ENCODE measurements at places on chromosomes 11 and 22. TPM values are rescaled to one million over a fixed set of nuclear protein-coding genes. Genes with fewer than 3 reads are reported as not detected.
A peak's percentile ranks its signal among the peaks of the same experiment; 100 is the strongest.

GRCh38 chr11:133382131-133382812 lies 150.0 kb downstream of the OPCML start:
- DNase-seq: no peak

Gene TIMP3
- 45.9 TPM for total RNA-seq

Gene CENPM
- total RNA-seq: 62.8 TPM

Gene DEAF1
- 50.8 TPM for total RNA-seq

Gene NPAS4
- not detected for total RNA-seq

GRCh38 chr11:1953489-1954266 lies 6.5 kb downstream of the MRPL23 start:
- no peak for DNase-seq

Gene TXNRD2
- total RNA-seq: 21.8 TPM

Gene TMEM9B
- 72.1 TPM for total RNA-seq

DNA sequence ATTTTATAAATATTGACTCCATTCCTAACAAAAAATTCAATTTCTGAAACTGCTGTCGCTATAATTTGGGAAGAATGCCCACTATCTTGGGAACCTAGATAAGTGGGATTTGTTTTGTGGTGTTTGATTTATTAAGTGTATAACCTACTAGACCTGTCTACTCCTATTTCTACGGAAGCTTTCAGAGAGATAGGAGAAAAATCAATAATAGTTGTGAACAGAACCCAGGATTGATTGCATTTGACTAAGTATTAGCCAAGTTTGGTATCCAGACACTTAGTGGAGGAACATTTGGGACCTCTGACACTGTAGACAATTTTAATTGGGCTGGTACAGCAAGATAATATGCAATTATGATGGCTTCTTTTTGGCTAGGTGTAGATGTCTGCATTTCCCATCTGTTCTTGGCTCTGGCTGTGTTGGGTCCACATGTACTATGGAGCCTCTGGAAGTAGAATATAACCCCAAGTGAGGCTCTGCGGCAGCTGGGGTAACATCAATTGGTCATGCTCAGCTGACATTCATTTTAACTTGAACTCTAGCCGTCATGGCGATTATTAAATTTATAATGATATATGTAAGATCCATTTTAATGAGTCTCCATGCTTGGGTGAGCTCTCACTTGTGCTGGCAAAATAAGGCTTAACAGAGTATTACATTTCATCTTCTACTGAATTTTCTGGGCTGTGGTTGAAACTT lies 111.5 kb upstream of the E2F8 start:
- no peak for DNase-seq

Gene OR5A1
- not detected for total RNA-seq

DNA sequence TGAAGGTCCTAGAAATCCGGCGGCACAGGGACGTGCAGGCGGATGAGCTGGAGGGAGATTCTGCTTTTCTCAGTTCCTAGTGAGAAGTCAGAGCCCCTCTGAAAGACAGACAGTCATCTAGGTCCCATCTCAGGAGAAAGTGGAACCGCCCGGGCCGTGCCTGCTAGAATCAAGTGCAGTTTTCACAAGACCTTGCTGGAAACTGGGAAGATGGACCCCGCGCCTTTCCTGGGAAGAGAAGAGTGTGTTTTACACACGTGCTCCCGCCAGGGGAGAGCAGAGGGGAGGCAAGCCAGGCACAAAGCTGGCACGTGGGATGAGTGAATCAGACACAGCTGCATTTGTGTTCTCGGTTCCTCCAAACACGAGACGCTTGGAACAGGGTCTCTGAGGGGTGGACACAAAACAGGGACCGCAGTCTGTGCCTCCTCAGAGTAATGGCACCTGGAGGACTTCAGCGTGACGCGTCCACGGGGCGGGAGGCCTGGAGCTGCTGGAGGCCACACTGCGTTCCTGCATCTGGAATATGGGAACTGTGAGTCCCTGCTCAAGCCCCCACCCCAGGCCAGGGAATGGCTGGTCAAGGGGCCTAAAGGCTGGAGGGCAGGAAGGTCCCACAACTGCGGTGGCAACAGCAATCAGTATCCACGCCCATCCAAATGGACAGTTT lies 218.3 kb downstream of the BRD1 start:
- no peak for DNase-seq

DNA sequence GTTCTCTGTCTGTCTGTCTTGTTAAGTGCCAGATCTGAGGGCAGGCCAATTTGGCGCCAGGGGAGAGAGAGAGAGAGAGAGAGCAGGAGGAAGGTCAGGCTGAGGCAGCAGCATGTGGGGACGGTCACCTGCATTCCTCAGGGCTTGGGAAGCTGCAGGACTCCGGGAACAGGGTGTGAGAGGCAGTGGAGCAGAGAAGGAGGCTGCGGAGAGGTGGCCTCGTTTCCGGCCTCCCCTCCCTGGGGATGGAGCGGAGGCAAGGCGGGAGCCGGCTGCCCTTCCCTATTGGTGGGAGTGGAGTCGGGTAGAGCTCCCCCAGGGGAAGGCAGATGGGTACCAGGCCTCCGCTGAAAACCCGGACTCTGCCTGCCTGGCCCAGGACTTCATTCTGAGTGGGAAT lies 9.7 kb downstream of the CLMP start:
- no peak for DNase-seq

GRCh38 chr11:74338963-74339362 lies 27.5 kb upstream of the P4HA3 start:
- no peak for DNase-seq

DNA sequence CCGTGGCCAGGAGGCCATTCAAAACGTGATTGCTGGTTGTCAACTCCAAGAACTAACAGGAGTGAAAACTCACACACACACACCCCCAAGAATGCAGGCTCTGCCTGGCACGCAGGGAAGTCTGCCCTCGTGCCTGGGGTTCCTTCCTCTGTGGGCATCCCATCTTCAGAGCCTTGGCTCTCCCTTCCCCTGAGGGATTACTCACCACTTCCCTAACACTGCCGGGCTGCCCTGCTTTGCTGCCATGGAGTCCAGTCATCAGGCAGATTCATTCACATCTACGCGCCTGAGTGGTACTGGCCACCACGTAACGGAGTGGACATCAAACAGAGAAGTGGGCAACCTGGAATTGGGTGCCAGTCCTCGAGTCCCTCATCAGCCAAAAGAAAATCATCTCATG lies 120.7 kb upstream of the TMEM45B start:
- DNase-seq: peak; percentile 75
